ENCODE measurements at places on chromosomes 2 and 18.

DNA sequence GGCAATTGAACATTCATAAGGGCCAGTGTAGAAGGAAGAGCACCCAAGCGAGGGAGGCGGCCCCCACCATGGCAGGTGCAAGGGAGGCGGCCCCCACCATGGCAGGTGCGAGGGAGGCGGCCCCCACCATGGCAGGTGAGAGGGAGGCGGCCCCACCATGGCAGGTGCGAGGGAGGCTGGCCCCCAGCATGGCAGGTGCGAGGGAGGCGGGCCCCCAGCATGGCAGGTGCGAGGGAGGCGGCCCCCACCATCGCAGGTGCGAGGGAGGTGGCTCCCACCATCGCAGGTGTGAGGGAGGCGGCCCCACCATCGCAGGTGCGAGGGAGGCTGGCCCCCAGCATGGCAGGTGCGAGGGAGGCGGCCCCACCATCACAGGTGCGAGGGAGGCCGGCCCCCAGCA is 24.7 kb upstream of the GPC1 start:
- DNase-seq, result no peak

GRCh38 chr2:31256611-31257382 is 22.8 kb downstream of the EHD3 start:
- no peak for DNase-seq

DNA sequence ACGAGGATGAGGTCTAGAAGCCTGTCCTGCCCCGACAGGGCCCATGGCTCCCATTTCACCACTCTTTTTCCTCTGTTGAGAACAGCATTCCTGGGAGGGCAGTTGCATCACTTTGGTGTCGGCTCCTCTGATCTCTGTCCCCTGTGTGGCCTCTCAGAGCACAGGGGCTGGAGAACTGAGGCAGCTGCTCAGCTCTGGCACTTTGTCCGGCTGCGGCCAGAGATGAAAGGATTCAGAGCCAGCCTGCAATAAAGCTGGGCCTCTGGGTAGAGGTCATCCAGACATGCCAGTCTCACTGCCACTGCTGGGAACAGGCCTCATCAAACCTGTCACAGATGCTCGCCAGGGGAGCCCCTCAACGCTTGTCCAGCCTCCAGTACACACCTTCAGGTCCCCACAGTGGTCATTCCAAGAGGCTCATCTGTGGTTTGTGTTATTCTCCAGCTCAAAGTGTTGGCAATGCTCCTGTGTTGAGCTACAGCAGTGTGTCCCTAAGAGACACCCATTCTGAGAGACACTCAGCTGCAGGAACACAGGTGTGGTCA is 13.1 kb upstream of the ROCK2 start:
- no peak for DNase-seq

GRCh38 chr18:54806526-54806925 is 21.8 kb upstream of the RAB27B start:
- no peak for DNase-seq

DNA sequence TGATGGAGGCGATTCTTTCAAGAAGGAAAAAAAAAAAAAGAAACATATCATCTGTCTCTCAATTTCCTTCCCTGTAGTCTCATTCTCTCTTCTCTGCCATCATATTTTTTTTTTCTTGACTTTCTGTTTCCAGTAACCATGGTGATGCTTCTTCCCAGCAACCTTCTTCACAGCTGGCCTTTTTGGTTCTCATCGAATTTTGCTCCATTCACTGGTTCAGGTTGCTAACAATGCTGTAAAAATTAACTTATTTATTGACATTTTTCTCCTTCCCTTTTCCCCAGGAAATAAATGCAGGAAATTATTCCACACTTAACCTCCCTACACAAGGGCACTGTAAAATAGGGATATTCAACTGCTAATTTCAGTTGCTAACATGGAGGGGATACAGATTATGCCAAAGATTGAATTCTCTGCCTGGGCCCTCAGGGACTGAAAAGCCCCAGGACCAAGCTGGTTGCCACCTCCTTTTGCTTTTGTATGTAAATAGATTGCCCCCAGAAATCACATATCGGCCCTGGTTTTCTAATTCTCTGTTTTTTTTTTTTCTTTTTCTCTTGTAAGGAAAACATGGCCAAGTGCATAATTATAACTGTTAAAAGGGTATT is 154.7 kb downstream of the MAP2 start:
- DNase-seq, result no peak

- no peak for DNase-seq
These were observed 26.3 kb downstream of the CAB39 start for GRCh38 chr2:230738924-230739323.

DNA sequence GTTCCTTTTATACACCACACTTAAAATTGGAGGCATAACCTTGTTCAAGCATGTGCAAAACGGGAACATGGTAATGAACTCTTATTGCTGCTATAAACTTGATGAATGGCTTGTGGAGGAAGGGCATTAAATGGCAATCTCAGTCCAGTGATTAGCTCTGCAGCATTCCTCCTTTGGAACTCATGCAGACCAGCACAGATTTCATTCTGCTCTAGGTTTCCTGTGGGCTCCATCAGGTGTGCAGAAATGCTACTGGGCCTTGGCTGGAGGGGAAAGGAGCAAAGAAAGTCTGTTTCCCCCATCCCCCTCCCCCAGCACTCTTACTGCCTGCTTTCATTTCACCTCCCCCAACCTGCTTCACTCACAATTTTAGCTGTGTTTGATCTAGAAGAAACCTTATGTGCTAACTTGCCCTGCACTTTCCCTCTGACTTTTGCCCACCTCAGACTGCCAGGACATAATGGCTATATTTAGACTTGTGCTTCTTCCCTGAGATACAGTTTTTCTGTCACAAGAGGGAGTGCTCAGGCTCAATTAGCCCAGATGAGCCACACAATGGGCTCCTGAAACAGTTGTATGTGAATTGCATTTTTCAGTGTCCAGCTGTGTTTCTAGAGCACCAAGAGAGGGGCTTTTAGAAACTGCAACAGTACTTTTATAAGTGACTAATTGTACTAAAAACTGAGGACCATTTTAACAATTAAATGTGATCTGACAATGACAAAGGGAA is 109.8 kb downstream of the FSHR start:
- DNase-seq, result no peak

GRCh38 chr18:37361335-37362157 is 204.1 kb downstream of the CELF4 start:
- no peak for DNase-seq

DNA sequence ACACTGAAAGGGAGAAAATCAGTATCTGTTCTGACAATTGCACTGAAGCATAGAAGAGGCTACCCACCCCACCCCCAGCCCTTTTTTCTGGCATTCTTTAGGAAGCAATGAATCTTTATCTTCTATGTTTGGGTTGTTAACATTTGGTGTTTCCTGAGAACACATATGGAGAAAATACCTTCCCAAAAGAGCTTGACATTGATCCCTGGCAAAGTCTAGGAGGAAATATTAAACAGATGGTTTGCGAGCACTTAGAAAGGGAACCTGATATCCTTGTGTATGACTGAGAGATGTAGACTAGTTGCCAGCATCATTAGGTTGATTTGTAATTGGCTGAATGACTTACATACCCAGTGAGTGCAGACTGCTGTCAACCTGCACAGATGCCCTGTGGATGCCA is 42.9 kb downstream of the DOK1 start:
- no peak for DNase-seq

- DNase-seq, result no peak
These were observed 4.8 kb downstream of the ITGA4 start for GRCh38 chr2:181462033-181462432.

- no peak for DNase-seq
These were observed 12.6 kb upstream of the GALM start for GRCh38 chr2:38653380-38653714.

DNA sequence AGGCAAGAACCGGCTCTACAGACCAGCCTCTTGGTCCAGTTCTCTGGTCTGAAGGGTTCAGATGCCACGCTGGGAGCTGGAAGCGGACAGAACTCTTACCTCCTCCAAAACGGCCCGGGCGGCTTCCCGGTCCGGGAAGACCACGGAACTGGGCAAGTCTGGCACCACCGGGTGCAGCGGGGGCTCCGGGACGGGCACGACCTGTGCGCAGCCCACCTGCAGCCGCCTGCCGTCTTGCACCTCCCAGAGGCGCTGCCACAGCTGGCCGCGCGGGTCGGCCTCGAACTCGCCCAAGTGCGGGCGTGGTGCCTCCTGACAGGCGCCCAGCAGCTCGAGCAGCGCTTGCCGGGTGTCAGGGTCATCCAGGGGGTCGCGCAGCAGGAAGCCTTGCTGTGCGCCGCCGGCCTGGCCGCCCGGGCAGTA is 773 bp downstream of the CMPK2 start:
- no peak for DNase-seq

- no peak for DNase-seq
These were observed 200.5 kb upstream of the GULP1 start for GRCh38 chr2:188091220-188091619.

DNA sequence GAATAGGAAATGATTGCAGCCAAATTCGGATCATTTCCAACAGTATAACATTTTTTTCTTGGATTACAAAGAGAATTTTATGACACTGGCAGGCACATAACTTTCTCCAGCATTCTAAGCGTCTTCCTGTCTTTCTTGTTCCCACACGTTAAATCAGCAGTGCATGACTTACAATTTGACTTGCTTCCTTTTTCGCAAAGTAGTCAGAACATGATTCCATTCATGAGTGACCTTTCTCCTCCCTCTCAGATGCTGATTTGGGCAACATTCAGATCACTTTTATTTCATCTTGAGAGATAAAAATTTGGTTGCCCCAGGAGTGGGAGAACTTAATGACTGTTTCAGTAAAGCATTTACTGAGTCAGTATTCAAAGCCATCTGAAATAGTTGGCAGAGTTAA is 858.7 kb upstream of the ACVR2A start:
- no peak for DNase-seq

GRCh38 chr2:172380436-172381274 is 46.7 kb upstream of the ITGA6 start:
- no peak for DNase-seq

DNA sequence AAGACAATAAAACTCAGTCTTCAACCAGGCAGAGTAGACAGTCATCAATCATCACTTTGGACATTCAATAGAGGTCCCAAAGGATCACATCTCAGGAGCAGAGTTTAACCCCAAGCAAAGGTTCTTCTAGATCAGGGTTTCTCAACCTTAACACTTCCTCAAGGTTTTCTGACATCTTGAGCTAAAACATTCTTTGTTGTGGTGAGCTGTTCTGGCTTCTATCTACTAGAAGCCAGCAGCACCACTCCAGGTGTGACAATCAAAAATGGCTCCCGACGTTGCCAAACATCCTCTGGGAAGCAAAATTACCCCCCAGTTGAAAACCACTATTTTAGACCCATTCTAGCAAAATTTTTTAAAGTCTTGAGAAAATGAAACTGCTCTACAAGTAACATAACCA is 22.0 kb downstream of the RTTN start:
- DNase-seq, result no peak

DNA sequence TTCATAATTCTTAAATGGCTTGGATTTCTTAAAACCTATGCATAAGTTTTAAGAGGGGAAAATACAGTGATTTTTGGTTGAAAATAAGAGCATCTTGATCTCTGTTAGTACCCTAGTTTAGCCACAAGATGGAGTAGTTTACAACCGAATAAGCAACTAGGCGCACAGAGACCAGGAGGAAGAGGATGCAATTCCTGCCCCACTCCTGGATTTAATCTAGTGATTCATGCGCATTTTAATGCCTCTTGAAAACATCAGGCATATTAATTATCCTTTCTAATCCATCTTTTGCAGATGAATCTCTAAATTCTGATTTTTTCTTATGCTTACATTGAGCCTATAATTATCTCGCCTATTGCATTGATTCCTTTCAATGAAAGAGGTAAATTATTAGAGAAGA is 76.7 kb downstream of the MRPS9 start:
- no peak for DNase-seq

DNA sequence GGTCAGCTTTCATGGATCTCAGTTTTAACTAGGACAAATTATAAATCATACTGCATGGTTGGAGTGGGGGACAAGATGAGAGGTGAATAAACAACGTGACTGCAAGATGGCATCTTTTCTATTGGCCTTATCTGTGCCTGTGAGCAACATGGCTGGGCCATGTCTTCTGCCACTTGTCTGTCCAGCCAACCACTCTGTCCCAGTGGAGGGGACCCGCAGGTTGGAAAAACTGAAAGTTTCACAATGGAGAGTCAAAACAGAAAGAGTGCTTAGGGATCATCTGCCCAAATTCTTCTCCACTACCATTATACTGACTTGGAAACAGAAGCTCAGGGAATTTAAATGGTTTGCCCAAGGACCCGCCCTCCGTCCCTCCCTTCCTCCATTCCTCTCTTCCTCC is 104.1 kb downstream of the ALK start:
- DNase-seq, result no peak

- DNase-seq, result no peak
These were observed 103.9 kb upstream of the HS6ST1 start for GRCh38 chr2:128422571-128422970.

DNA sequence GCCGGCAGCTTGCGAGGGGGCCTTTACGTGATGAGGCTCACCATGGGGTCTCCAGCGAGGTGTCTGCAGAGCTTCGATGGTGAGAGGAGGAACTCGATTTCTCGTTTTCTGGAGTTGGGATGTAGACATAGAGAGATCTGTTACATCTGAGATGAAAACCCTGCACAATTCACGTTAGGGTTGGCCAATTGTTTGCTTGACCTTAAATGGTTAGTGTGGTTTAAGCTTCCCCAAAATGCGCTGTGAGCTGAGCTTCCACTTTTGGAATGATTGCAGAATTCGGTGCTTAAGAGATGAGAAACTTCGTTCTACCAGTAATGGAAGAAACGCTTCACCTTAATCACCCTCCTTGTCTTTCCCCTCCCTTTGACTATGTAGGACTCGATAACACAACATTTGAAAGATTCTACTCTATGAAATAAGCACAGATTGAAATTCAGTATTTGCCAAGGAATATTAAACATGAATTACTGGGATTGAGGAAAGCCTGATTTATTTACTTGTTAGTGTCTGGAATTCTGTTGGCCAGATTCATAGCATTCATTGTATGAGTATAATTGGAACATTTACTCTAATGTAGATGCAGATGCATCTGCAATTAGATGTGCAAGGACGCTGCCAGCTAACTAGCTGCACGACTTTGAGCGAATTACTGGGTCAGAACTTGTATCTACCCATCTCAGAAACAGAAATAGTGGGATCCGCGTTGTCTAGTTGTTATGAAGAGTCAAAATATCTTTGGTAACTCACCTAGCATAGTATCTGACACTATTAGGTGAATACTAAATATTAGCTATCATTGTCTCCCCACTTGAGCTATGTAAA is 1.6 kb upstream of the KLF7 start:
- DNase-seq, result no peak

All from stimulated activated CD8-positive, alpha-beta memory T cell treated with anti-CD3 and anti-CD28 coated beads, Interleukin-7, amount 100 ng/mL, for 24 hours (primary cell).